ENCODE measurements at places on chromosomes 3 and 15. TPM values are rescaled to one million over a fixed set of nuclear protein-coding genes. Genes with fewer than 3 reads are reported as not detected.

DNA sequence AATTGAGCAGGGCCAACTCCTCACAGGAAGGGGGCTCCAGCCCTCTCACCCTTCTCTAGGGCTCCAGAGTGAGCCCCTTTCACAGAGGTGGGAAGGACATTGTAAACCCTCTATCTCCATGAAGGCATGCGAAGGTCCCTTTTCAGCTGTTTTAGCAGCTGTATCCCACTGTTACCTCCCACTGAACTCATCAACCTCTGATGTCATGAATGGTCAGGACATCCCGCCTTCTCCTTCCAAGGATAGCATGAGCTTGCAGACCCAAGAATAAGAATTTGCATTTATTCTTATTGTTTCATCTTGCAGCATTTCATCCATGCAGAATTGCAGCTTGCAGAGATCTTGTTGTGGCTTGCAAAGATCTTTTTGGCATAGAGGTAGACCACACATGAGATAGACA, 24.3 kb upstream of the FGD5 start:
- DNase-seq = no peak

- no peak for DNase-seq
Measured at GRCh38 chr15:43281926-43282602, 15.3 kb upstream of the TGM5 start.

Gene BCHE
- 15.9 TPM for polyA plus RNA-seq

Gene PIERCE2
- polyA plus RNA-seq = 8.0 TPM

DNA sequence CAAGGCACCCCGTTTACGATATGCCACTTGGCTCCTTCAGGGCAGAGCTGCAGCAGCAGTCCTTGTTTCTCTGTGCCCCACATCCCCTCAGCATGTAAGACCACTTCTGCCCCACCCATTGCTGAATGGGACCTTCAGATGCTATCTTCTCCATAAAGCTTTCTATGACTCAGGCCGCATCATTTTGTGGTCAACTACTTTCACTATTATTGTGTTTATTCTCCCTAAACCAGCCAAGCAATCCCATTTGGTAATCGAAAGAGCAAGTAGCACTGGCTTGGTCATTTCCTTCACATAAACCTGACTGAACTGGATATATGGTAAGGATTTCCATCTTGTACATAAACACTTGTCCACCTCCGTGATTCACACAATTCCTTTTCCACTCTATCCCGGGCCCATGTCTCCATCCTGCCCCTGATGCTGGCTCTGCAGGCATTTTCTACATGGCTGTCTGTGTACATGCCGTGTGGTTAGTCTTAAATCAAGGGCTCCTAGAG, 25.7 kb downstream of the LIPC start:
- DNase-seq = no peak

- DNase-seq = no peak
Measured at GRCh38 chr3:105539897-105540296, 173.2 kb downstream of the ALCAM start.

DNA sequence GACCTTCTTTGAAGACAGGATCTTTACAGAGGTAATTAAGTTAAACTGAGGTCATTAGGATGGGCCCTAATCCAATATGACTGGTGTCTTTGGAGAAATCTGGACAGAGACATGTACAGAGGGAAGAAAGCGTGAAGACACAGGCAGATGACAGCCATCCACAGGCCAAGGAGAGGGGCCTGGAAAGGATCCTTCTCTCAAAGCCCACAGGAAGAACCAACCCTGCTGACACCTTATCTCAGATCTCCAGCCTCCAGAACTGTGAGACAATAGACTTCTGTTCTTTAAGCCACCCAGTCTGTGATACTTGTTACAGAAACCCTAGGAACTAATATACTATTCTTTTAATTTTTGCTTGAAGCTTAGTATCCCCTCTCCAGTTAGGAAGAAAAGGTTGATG, 74.2 kb downstream of the WDR76 start:
- no peak for DNase-seq

- DNase-seq = no peak
Measured at GRCh38 chr15:79197285-79197684, 85.2 kb upstream of the ANKRD34C start.

GRCh38 chr15:76107169-76107568, 47.4 kb downstream of the TMEM266 start:
- no peak for DNase-seq

DNA sequence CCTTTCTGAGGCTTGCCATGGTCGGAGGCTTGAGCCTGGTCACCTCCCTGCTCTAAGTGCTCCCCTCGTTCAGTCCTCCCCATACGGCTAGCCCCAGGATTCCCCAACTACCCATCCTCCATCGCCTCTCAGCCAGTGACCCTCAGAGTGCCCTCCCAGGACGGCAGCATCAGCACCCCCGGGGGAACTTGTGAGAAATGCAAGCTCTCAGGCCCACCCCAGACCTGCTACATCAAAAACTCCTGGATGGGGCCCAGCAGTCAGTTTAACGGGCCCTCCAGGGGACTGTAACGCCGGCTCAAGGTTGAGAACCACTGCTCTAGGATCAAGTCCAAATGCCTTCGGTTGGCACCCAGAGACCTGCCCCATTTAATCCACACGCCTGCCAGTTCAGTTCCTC, 6.9 kb downstream of the ADAMTS17 start:
- DNase-seq = no peak

DNA sequence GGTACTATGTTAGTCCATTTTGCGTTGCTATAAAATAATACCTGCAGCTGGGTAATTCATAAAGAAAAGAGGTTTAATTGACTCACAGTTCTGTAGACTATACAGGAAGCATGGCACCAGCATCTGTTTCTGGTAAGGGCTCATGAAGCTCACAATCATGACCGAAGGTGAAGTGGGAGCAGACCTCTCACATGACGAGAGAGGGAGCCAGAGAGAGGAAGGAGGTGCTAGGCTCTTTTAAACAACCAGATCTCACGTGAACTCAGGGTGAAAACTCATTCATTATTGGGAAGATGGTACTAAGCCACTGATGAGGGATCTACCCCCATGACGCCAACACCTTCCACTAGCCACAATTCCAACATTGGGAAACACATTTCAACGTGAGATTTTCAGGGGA, 301.7 kb upstream of the MDFIC2 start:
- DNase-seq = no peak

- no peak for DNase-seq
Measured at GRCh38 chr3:43094381-43094780, 11.5 kb downstream of the POMGNT2 start.

- no peak for DNase-seq
Measured at GRCh38 chr15:76393614-76394013, 57.0 kb downstream of the ISL2 start.

DNA sequence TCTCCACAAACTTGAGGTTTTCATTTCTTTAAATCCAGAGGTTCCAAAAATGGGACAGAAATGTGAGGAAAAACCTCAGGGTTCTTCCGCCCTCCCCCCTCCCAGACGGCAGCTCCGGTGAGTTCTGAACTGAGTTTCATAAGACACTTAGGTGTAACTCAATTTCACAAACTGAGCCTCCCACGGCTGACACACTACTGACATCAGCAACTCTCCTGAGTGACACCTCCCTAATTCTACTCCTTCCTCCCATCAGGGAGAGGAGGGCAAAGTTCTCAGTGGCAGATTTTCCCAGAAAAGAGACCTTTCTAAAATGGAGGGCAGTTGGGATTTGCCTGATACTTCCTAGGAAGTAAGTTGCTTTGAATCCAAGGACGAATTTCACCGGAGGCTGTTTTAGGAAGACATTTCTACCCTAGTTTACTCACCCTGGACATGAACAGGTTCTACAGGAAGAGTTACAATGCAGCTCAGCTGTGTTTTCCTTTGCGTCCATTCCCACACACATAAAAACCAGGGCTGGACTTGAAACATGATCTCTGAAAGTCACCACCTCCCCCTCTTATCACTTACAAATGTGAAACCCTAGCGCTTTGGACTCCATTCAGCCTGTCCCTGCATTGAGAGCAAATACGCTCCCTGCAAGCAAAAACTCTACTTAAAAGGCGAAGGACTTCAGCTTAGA, 78.1 kb upstream of the LMOD3 start:
- DNase-seq = peak; percentile 80

GRCh38 chr3:119538772-119539171, 20.6 kb downstream of the CD80 start:
- DNase-seq = no peak

Gene TLR9
- polyA plus RNA-seq = 0.27 TPM

Gene FOXB1
- 0.10 TPM for polyA plus RNA-seq

GRCh38 chr3:76470285-76470684, 569.6 kb upstream of the ROBO2 start:
- DNase-seq = no peak

Gene IMPG2
- polyA plus RNA-seq = 0.29 TPM

DNA sequence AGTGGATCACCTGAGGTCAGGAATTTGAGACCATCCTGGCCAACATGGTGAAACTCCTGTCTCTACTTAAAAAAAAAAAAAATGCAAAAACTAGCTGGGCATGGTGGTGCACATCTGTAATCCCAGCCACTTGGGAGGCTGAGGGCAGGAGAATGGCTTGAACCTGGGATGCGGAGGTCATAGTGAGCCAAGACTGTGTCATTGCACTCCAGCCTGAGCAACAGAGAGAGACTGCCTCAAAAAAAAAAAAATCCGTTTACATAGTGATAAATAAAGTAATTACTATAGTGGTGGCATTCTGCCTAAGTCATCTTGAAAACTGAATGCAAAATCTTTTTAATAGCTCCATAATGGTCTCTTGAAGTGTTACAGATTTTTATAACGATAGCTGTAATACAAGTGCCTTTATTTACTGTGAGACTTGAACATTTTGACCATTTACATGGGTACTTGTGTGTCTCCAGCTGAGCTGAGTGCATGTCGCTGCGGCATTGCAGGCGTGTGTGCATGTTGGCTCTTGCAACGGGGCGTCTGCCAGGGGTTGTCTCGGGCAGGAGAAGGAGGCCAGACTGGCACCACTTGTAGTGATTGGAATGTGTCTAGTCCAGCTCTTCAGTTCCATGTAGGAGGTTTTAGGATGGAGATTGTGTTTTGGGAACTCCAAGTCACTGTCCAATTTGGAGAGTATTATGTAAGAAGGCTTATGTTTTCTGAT, 111.9 kb downstream of the IGF1R start:
- no peak for DNase-seq

Gene CEP19
- polyA plus RNA-seq = 6.5 TPM

- DNase-seq = no peak
Measured at GRCh38 chr3:127744253-127744815, 71.6 kb downstream of the ABTB1 start.

- no peak for DNase-seq
Measured at GRCh38 chr3:175664911-175665310, 805.8 kb downstream of the NAALADL2 start.

DNA sequence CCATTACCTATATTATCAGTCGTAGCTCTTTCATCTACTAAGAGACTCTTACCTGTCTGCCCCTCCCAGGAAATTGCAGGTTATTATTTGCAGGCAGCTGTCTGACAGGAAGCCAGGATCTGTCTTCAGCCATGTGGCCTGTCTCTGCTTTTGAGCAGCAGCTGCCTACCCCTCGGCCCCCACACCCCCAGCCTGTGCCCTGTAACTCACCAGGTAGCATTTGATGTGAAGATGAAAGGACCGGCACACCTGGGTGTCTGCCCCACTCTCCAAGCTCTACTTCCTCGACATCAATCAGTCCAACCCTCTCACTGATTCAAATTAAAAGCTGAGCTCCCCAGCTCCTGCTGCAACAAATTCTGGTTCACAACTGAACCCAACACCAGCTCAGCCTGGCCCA, 197.2 kb upstream of the CTNNB1 start:
- DNase-seq = no peak

DNA sequence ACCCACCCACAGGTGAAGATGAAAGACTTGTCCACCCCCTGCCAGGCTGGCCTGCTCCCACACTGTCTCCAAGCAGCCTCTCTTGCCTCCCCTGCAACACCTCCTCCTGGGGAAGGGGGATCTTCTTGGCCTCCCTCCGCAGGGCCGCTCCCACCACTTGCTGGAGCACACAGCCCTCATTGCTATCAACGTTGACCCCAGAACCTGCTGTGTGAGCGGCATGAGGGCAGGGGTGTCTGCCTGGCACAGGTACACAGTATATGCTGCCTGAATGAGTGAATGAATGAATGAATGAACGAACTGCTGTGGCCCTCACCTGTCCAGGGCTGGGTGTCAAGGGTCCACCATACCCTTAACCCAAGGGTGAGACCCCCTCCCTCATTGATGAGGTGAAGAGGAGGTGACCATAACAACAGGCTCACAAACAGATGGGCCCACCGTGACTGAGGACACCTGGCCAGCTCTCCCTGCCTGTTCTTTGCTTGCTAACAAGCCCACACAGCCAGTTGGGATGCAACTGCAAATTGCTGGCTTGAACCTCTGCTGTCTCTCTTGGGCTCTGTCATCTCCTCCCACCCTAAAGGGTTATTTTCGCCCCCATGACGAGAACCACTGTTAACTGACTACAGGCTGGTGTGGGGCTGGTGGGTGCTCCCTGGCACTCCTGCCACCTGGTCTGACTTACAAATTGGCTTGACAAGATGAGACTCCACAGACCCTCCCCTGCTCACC, 22.5 kb downstream of the SLC41A3 start:
- DNase-seq = no peak

- DNase-seq = no peak
Measured at GRCh38 chr3:157139938-157140534, 19.9 kb downstream of the CCNL1 start.

- no peak for DNase-seq
Measured at GRCh38 chr3:73680391-73681095, 55.8 kb upstream of the PDZRN3 start.

- DNase-seq = no peak
Measured at GRCh38 chr3:69005071-69005790, 8.3 kb downstream of the EOGT start.

DNA sequence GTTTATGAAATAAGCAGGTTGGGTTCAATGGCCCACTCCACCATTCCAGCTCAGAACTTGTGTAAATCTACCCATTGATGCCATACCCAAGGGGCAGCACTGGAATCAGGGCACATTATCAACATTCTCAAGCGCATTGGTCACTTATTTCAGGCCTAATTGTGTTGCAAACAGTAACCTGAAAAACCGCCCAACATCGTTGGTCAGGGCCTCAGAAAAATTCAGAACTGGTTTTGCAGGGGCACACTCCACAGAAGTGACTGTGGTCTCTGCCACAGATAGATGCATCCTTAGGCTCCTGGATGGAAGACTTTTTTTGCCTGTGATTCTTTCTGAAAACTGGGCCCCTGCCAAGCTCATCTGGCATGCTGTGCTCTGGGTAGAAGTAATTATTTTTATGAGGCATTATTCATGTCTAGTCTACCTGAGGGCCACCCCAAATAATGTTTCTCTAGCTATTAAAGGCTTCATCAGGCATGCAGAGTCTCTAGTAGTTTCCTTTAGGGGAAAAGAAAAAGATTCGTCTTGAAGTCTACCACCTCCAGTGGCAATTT, 21.7 kb upstream of the LRTM1 start:
- DNase-seq = no peak

- DNase-seq = no peak
Measured at GRCh38 chr3:69868841-69869420, 129.7 kb downstream of the MITF start.
